Activated CD8-positive, alpha-beta memory T cell treated with anti-CD3 and anti-CD28 coated beads for 4 hours (primary cell): ENCODE measurements at places on chromosomes 4 and X.

DNA sequence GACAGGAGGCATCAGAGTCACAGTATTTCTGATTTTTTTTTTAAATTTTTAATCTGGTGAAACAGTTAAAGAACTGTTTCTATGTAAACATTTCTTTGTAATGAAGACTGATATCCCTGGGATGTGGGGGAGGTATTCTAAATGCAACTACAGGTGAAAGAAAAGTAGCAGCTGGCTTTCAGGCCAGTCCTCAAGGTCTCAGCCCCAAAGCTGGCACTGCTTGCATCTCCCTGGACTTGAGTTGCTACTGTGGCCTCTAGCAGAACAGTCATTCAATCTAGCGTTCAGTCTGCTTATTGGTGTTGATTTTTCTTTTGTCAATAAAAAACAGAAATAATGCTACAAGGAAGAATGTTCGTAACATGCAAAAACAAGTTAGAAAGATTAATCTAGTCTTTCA lies 4.9 kb downstream of the MBNL3 start:
- DNase-seq = no peak

DNA sequence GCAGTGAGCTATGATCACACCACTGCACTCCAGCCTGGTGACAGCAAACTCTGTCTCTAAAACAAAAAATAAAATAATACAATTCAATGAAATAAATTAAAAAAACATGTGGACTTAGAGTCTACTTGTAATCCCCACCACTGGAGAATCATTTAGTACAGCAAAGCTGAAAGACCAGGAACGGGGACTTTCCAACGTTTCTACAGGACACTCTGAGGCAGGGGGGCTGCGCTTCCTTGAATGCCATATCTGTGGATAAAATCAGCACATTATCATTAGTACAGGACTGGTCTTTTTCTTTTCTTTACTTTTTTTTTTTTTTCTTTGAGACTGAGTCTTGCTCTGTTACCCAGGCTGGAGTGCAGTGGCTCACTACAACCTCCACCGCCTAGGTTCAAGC lies 124.8 kb downstream of the MXRA5 start:
- DNase-seq = no peak

DNA sequence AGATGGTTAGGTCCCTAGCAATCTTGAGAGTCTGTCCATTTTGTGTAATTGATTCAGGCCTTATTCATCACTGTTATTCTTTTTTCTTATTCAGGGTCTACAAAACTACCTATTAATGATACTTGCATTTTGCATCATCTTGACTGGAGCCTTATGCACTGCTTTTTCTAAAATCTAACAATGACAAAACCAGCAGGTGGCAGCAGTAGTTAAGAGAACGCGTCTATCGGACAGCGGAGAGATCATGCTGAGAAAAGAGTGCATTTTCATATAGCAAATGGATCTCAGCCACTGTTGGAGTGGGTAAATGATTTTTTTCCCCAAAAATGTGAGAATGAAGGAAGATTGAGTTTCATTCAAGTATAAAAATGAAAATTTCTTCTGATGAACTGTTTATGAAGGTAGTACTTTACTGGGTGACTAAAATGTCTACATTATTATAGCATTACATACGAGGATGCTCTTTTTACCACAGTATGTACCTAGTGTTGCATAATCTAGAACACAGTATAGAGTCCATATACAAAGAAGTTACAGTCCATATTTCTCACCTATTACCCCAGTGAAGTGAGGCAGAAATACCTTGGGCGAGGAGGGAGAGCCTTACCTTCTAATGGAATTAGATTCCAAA lies 43.2 kb downstream of the TMEM144 start:
- no peak for DNase-seq

- no peak for DNase-seq
Observed at GRCh38 chrX:97639526-97639925, 755.8 kb downstream of the RPA4 start.

DNA sequence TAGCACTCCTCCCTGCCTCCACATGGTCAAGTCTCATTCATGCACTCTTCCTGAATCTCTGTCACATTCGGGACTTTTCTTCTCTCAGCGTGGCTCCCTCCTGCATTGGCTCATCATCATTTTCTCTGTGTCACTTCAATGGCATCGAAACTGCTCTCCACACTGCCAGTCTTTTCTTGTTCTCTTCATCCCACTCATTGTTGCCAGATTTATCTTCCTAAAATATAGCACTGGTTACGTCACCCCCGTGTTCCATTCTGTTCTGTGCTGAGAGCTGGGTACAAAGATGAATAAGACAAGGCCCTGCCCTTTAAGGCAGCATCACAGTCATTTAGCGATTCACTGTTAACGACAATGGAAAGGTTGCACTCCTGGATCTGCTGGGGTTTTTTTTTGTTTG lies 174.4 kb upstream of the TBC1D9 start:
- no peak for DNase-seq

DNA sequence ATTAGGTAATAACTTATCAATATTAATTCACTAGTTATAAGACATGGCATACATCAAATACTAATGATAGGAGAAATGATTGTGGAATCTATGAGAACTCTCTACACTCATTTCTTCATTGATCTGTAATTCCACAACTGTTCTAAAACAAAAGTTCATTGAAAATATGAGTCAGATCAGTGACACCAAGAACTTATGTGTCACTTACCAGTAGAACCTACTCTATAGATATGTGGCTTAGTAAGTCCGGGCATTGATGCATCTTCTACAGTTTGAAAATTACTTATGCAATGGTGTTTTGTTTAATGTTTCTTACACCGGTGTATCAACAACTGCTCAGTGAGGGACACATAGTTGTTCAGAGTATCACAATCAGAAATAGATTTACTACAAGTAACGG lies 520.3 kb downstream of the ARAP2 start:
- no peak for DNase-seq

DNA sequence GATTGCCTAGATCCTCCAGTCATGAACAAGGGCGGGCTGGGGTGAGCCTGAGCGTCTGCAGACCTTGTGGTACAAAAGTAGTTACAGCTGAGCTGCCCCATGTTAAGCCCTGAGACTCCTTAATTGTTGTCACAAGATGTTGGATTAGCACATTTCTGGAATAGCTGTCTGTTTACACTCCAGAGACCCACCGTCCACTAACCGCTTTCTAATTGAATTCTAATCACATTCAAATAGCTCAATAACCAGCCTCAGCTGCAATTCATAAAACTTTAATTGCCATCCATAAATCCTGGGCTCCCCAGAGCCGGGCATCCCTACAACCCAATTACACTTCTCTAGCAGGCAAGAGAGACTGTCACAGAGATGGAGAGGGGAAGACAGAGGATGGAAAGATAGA lies 1.6 kb upstream of the GSX2 start:
- DNase-seq = no peak

- DNase-seq = no peak
Observed at GRCh38 chr4:41528512-41529205, 9.3 kb upstream of the LIMCH1 start.

DNA sequence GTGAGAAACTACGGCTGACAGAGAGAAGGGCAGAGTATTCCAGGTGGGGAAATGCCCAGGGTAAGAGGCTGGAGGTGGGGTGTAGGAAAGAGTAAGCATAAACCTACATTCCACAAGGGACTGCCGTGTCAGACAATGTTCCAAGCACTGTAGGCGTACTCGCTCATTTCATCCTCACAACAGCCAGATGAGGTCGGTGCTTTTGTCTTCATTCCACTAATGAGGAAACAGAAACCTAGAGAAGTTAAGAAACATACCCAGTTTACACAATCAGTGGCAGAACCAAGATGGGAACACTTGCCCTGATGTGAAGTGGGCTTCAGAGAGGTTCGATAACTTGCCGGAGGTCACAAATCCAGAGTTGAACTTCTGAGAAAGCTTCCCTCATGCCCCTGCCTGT lies 4.6 kb downstream of the SASH3 start:
- DNase-seq = no peak

GRCh38 chr4:110211007-110211769 lies 12.8 kb upstream of the ELOVL6 start:
- no peak for DNase-seq

DNA sequence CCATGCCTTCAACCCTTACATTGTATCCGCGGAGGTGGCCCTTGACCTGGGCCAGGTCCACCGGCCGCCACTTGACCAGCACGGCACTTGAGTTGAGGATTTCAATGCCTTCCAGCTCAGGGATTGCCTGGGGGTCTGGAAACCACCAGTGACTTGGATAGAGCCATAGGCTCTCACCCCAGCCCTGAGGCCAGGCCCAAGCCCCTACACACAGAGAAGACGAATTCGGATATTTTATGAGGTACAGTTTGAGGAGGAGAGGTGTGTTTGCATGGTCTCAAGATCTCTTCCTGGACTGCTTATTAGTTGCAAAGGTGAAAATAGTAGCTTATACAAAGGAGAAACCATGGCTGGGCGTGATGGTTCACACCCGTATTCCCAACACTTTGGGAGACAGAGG lies 20.3 kb downstream of the L1CAM start:
- DNase-seq = no peak

GRCh38 chr4:126850286-126850685 lies 782.5 kb upstream of the INTU start:
- no peak for DNase-seq

- DNase-seq = no peak
Observed at GRCh38 chr4:48799157-48799556, 19.1 kb upstream of the FRYL start.

- no peak for DNase-seq
Observed at GRCh38 chr4:89509708-89510281, 202.2 kb upstream of the GPRIN3 start.

- no peak for DNase-seq
Observed at GRCh38 chr4:6991771-6992557, 51.2 kb upstream of the TADA2B start.

- DNase-seq = no peak
Observed at GRCh38 chr4:40190465-40190864, 6.4 kb upstream of the RHOH start.

GRCh38 chr4:42357325-42357724 lies 40.0 kb upstream of the SHISA3 start:
- no peak for DNase-seq

DNA sequence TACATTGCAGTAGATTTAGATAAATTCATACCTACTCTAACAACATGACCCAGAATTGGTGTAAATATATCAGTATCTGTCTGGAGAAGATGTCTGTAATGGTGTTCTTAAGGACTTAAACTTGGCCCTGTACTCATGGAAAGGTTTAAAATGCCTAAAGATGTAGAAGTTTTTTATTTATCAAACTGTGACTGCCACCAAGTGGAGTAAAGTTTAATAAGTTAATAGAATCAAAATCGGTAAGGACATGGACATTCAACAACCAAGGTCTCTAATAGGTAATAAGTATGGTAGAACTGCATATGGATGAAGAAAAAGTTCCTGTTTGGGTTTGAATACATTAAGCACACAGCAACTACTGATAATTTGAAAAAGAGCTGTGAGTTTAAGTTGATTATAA lies 474.0 kb upstream of the NDST3 start:
- no peak for DNase-seq

DNA sequence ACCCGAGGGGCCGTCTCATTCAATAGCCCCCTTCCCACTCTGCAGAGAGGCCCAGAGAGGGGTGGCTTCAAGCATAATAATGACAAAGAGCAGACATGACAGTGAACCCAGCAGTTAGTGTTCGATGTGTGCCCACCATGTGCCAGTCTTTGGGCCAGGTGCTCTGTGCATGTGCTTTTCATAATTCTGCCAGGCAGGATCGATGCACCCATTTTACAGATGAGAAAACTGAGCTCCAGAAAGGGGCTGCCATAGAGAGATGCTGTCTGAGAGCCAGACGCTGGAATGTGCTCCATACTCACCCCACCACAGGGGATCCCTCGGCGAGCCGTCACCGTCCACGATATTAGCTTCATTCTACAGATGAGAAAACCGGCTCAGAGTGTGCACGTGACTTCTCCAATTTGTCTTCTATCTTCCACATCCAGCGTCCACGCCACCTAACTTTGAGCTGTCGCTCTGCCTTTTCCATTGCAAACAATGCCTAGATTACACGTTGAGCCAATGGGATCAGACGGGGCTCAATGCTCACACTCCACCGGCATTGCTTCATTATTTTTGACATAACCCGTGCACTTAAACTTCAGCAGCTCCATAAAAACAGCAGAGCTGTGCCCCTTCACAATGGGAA lies 8.2 kb downstream of the ADRA2C start:
- DNase-seq = no peak

- DNase-seq = no peak
Observed at GRCh38 chr4:70666369-70666768, at the start of gene JCHAIN. Gene JCHAIN (minus strand): TSS chr4:70666508. CDS start chr4:70666490, 18 bp downstream.

DNA sequence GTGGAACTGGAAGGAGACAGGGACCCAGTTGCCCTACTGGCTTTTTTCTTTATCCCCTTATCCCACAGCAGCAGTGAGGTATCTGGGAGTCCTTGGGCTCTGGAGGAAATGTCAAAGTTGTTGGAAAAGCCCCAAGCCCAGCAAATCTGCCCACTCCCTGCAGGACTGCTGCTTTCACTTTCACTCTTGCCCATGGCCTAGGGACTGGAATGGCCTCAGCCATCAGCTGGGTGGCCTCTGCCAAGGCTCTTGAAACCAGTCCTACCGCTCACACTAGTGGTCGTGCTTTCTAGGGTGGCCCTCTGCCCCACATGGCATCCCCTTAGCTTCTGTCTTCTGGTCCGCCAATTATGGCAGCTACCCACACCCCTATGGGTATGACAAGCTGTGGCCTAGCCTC lies 9.7 kb upstream of the RHOXF1 start:
- no peak for DNase-seq

DNA sequence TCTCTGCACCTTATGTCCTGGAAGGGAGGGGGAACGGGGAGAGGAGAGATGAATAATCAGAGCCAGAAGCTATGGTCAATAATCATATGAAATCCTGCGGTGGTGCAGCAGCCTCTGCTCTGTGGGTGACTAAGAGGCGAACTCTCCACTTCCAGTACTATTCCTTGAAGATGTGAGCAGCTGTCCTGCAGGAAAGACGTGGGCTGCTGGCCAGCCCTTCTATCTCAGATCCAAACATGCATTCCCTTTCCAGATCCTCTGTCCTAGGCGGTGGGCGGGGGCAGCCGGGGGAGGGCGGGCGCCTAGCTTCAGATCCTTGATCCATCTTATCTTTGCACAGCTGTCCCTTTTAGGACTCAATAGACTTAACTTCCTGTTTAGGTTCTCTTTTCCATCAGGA lies 34.5 kb downstream of the SPINK2 start:
- no peak for DNase-seq

- DNase-seq = no peak
Observed at GRCh38 chrX:124488412-124489161, 142.2 kb downstream of the SH2D1A start.

- DNase-seq = no peak
Observed at GRCh38 chr4:8700531-8700930, 108.0 kb downstream of the CPZ start.

DNA sequence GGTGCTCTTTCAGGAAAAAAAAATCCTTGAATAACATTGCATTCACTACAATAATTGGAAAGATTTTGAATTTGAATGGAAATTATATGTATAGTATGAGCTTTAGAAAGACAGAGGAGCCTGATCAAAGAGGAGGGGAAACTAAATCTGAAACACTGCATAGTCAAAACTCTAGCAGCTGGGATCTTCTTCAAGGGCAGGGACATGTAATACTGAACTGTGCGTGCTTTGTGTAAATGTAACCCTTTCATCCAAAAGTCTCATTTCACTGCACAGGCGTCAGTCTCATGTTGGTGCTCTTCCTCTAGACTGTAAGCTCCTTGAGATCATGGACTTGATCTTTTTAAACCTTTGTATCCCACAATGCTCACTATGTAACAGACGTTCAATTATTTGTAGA lies 212.0 kb upstream of the JADE1 start:
- DNase-seq = no peak

GRCh38 chrX:16885628-16886027 lies 15.5 kb upstream of the RBBP7 start:
- DNase-seq = no peak

GRCh38 chrX:69309074-69309792 lies 144.0 kb upstream of the PJA1 start:
- DNase-seq = no peak
